Naive thymus-derived CD4-positive, alpha-beta T cell (primary cell): ENCODE measurements at places on chromosomes 11 and 22. TPM values are rescaled to one million over a fixed set of nuclear protein-coding genes. Genes with fewer than 3 reads are reported as not detected.

- no peak for DNase-seq
- H3K27me3 ChIP-seq, result no peaks in the 10 kb centered on the region
- H3K4me1 ChIP-seq, result no peaks in the 10 kb centered on the region
- no peak overlapping the region for H3K4me3 ChIP-seq
- H3K27ac ChIP-seq, result no peak overlapping the region
Observed at GRCh38 chr11:5038341-5038740, 8.0 kb upstream of the OR52J3 start.

GRCh38 chr11:46903846-46904245 lies 14.5 kb downstream of the LRP4 start:
- no peaks in the 10 kb centered on the region for H3K27me3 ChIP-seq
- no peaks in the 10 kb centered on the region for H3K36me3 ChIP-seq
- no peak overlapping the region for H3K27ac ChIP-seq
- no peak overlapping the region for H3K4me3 ChIP-seq
- H3K4me1 ChIP-seq, result no peaks in the 10 kb centered on the region

GRCh38 chr11:2093575-2094353 lies 45.4 kb downstream of the IGF2 start:
- H3K4me3 ChIP-seq, result no peak overlapping the region
- no peaks in the 10 kb centered on the region for H3K27me3 ChIP-seq
- no peak overlapping the region for H3K27ac ChIP-seq

- H3K36me3 ChIP-seq, result no peaks in the 10 kb centered on the region
- H3K4me3 ChIP-seq, result no peak overlapping the region
- H3K27ac ChIP-seq, result peak overlapping the region; percentile 3
- DNase-seq, result no peak
- H3K4me1 ChIP-seq, result peaks cover 27% of the 10 kb centered on the region
- no peaks in the 10 kb centered on the region for H3K27me3 ChIP-seq
Observed at GRCh38 chr22:40529821-40530220, 106.7 kb downstream of the MRTFA start.

The HPX gene
- total RNA-seq, result 1.7 TPM

The BACE1 gene
- 0.27 TPM for total RNA-seq
